AG04450 (cell line): ENCODE measurements at places on chromosomes 3 and 15.

- DNase-seq = no peak
Measured at GRCh38 chr3:112980080-112980479, 5.2 kb upstream of the CD200R1 start.

DNA sequence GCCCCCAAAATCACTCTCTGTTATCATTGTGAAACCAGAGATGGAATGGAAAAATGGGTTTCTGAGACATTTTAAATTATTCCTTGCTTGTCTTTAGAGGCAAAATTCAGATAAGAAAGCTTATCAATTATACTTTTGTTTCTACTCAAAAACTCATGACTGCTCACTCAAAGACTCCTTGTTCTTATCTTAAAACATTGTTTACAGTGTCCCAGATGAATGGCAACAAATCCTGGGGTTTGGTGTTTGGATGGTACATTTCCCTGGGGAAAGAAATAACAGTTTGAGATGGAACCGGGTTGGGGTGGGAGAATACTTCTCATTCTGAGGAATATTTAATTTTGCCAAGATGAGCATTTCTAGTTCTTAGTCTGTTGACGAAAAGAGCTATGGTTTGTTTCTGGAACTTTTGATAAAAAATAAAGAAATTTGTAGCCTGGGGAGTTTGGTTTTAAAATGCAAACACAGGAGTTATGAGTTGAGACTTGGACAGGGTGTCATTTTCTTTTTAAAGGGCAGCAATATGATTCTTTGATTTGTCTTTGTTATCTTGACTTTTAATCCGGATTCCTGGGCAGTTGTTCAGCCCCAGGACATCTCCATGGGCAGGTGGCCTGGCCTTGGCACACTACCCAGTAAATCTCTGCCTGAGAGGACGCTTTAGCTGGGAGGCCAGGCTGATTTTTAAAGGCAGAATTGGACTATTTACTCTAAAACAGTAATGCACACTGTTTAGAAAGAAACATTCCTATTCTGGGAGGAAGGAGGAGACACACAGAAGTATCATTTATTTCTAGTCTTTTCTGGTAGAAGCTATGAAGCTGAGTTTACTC, 32.4 kb downstream of the BTD start:
- DNase-seq = no peak

DNA sequence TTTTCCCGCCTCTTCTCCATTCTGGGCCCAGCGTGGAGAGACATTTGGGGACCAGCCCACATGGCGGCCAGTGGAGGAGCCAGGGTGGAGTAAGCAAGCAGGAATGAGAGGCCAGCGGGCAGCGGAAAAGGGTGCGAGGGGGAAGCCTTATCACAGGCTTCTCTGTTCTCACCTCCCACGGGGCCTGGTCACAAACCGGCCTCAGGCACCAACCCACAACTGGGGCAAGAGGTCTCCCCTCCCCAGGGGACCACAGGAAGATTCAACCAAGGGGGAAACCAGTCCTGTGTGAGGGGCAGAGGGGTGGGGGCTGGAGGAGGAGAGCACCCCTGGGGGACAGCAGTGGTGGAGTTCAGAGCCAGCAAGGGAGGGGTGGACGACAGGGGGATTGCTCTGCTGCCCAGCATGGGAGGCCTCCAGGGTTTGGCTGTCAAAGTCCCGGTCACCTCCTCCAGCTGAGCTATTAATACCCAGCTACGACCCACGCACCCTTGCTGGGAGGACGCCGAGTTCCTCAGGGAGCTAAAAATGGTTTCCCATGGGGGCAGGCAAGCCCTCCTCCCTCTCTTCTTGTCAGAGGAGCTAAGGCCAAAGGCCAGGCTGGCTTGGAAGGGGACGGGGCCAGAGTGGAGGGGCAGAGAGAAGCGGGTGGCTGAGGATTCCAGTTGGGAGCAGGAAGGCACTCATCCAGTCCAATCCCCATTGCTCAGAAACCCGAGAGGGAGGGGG, 23.8 kb upstream of the RPL29 start:
- DNase-seq = no peak

DNA sequence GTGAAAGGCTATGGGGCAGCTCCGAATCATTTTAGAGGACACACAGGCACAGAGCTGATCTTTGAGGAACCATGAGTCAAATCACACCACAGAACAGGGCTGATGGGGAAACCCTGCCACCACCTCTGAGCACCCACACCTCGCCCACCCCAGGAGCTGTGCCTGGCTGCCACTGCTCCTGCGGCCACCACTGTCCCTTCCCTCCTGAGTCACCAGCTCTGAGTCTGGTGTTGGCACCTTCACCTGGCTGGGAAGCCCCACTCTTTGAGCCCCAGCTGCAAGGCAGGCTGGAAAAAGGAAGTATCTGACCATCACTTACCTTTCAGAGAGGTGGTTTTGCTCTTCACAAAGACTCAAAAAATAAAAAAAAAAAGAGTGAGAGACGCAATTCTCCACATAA, 63.6 kb upstream of the MEF2A start:
- DNase-seq = no peak

GRCh38 chr3:114122027-114122709, 56.7 kb downstream of the DRD3 start:
- peak; percentile 15 for DNase-seq

DNA sequence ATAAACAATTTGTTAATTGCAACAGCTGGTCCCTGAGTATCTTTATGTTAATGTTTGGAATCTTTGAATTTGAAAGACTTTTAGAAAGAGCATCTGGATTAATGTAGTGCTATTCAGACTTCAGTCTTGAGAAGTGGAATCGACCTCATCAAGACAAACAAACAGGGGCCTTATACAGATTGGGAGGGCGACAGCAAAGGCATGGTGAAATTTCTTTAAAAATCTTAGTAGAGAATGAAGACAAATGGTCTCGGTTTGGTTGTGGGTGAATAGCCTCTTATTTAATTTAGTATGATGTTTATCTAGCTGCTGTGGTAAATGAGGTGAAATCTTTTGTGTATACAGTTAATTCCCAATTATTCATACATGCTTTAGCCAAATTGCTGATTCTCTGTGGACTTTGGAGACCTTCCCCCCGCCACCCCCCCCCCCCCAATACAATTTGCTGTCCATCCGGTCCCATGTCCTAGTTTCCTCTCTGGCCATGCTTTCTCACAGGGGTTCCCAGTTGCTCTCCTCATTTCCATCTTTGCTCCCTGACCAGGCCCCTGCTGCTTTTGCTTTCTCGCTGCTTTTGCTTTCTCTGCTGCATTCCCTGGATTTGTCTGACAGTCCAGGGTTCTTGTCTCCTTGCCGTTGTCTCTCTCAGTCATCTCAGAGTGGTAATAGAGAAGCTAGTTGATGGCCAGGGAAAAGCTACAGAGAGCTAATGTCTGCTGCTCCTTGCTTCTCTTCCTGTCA, 135.3 kb downstream of the FNDC3B start:
- no peak for DNase-seq

DNA sequence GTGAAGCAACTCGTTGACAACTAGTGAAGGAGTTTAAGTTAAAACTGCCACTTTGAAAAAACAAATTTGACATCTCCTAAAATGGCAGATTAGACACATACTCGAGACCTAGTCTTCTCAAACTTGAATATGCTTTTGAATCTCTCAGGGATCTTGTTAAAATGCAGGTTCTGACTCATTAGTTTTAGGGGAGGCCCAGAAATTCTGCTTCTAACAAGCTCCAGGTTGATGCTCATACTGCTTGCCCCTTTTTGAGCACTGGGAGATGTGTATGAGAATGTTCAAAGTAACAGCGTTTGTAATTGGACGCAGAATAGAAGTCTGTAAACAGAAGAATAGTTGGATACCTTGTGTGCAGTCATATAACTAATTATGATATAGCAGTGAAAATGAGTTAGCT, 1.6 kb downstream of the C3orf38 start:
- no peak for DNase-seq

DNA sequence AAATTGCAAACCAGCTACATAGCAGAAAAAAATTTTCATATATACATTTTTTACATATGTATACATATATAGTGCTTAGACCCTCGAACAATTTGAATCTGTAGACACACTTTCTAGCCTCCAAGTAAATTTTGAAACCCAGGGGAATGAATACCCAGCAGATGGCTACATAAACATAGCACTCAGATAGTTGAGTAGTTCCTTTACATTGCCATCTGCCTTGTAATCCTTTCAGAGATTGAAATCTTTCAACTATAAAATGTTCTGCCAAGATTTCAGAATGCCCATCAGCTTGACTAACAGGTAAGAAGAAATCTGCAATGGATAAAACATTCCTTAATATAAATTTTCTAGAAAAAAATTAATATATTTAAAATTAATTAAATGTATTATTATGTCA, 1333.5 kb upstream of the CADM2 start:
- no peak for DNase-seq

DNA sequence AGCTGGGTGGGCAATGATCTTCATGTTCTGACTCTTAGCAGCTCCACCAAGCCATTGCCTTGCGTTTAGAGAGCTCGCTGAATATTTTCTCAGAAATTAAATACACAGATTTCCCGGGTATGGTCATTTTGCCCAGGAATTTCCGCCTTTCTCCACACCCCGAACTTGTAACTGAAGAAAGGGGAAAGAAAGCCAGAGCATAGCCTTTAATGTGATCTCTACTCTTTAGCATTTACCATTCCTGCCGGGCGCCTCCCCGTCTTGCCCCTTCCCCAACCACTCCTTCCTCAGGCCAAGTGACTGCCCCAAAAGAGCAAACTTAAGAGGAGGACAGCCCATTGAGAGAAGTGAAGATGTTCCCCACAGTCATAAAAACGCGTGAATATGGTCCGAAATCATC, 53.1 kb downstream of the LMCD1 start:
- DNase-seq = no peak

- DNase-seq = no peak
Measured at GRCh38 chr3:38049358-38050126, 10.5 kb downstream of the DLEC1 start.

DNA sequence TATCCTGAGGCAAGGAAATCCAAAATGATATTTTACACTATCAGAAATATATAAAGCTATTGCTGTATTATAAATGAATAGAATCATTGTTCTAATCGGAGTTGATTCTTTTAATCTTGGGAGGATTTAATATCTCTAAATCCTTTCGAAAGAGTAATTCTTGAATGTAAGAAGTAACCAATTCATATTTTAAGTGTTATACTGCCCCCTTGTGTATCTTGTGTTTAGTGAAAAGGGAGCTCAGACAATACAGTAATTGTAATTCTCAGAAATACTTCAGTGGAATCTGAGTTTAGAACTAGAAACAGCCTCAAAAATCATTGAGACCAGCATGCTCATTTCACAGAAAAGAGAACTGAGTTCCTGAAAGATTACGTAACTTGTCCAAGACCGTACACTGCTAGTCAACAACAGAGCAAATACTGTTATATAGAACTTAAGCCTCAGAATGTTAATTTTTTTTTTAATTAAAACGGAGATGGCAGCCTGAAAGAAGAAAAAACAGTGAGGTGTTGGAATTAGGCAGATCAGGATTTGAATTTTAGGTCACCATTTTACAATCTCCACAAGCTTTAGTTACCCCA, 42.9 kb downstream of the PLCH1 start:
- peak; percentile 8 for DNase-seq

DNA sequence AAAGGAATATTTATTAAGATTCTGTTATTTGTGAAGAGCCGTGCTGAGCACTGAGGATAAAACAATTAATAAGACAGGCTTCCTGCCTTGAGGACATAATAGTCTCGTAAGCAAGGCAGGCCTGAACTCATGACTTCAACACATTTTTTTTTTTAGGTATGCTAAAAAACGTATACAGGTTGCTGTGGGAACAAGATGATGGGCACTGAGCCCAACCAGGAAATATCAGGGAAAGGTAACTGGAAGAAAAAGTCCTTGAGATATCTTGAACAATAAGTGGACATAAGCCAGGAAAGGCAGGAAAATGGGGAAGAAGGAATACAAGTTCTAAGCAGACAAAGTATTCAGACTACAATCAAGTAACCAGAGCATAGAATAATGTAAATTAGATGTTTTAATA, 26.1 kb downstream of the CERS3 start:
- no peak for DNase-seq

GRCh38 chr15:75197062-75197630, 4.5 kb upstream of the C15orf39 start:
- no peak for DNase-seq

- DNase-seq = no peak
Measured at GRCh38 chr15:59818336-59818735, 129.2 kb upstream of the BNIP2 start.

DNA sequence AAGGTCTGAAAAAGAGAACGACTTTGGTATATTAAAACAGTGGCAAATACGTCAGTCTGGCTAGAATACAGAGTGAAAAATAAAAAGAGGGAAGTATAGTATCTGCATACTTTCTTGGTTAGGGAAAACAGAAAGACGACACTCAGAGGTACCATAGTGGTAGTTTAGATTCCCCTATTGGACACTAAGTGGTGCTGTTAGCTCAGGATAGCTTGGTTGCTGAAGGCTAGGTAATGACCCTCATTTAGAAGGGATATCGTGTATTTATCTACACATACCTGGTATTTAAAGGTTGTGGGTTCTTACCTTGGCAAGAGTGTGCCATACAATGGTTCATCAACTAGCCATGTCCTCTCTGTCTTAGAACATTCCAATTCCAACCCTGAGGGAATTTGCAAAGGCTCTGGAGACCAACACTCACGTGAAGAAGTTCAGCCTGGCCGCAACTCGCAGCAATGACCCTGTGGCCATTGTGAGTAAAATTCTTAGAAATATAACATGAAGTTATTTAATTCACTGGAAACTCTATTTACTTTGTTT, 31.0 kb downstream of the TMOD2 start:
- no peak for DNase-seq

DNA sequence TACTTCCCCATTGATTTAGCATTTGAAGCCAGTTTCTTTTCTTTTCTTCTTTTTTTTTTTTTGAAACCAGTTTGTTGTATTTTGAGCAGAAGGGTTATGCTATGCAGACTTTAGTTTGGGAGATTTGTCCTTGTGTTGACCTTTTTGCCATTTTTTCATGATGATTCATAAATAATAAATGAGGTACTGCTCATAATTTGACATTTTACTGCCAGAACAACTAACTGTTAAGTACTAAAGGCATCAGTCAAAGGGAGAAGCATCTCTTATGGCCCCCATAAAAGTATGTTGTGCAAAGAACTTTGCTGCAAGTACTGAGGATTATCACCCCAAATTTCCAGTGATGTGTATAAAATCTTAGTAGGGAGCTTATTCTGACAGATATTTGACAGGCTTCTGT, 1.7 kb upstream of the GPR87 start:
- no peak for DNase-seq

DNA sequence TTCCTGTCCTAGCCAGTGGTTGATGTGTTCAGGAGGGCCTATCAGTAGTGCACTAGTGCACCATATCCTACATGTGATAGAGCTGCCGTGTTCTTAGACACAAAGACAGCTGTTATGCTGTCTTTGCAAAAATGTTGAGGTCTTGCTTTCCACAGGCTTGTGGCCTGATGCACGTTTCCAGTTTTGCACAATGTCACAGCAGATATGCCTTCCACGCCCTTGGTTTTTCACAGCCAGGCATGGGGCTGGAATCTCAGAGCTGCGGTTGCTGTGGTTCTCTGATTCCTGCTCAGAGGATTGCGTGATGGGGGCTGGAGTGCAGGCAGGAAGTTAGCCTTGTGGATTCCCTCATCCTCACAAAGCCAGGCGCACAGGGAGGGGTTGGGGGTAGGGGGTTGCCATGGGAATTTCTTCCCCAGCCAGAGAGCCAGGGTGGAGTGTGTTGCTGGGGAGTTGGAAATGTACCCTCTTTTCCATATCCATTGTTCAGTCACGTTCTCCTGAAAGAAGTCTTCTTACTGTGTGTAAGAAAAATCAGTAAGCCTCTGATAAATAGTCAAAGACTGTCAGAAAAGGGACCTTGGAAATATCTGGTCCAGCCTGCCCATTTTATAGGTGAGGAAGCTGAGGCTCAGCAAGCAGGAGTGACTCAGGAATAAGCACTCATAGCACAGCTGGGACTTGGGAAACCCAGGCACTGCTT, 79.4 kb downstream of the SMAD3 start:
- DNase-seq = peak; percentile 85

GRCh38 chr3:117200962-117201361, 491.4 kb downstream of the TUSC7 start:
- DNase-seq = no peak
